CD4-positive, alpha-beta T cell treated with Interferon alpha-2 for 1 hour (primary cell): ENCODE measurements at places on chromosomes 1 and 21.

DNA sequence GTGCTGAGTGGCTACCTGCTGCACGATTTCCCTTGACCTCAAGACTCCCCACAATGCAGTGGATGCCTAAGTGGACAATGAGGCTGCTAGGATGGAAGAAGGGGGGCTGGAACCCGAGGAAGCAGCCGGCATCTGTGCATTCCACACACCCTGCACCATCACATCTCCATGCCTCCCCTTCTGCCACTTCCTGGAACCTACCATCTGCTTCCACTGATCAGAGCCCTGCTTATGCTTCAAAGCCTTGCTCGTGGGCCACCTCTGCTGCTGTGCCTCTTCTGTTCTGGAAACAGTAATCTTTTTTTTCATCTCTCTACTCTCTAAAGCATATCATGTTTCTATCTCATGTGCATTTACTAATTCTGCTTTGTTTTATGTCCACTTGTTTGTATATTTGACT is 66.2 kb upstream of the WDR26 start:
- DNase-seq, result no peak

DNA sequence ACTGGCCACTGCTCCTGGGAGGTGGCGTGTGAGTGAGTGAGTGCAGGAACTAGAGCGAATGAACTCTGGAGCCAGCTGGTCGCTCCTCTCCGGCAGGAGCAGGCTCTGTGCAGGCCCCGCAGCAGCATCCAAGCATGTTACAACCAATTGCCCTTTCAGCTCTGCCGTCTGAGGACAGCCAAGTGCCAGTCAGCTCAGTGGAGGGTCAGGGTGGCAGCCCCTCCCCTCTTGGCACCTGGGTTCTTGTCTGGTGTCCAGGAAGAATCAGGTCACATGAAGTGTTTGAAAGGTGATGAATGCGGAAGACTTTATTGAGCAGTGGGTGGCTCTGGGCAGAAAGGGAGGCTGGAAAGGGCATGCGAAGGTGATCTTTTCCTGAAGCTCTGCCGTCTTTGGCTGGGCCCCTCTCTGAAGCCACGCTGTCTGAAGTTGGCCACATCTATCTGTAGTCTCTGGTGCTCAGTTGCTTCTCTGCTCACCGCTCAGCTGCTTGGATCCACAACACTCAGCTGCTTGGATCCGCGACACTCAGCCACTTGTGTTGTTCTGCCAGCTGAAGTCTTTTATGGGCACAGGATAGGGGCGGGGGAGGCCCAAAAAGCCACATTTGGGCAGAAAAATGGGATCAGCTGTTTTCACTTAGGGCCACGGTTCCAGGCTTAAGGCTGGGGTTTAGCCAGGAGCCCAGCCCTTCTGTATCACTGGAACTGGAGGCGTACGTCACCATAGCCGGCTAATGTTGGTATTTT is 139.8 kb downstream of the ADSS2 start:
- DNase-seq, result no peak

DNA sequence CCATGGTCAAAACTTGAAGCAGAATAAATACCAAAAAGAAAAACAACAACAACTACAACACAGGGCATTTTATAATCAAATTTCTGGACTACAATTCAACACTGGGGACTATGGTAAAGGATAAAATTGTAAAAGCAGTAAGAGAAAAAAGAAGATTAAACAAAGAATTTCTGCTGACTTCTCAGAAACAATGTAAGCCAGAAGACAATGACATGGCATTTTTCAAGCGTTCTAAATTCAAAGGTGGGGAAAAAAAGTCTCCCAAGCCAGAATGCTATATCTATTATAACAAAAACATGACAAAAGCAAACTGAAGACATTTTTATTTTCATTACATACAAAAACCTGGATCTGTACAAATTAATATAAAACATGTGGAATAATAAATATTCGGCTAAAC is 433.1 kb downstream of the NPHP4 start:
- no peak for DNase-seq

- no peak for DNase-seq
Observed at GRCh38 chr1:228407106-228408040, 738 bp upstream of the TRIM11 start.

DNA sequence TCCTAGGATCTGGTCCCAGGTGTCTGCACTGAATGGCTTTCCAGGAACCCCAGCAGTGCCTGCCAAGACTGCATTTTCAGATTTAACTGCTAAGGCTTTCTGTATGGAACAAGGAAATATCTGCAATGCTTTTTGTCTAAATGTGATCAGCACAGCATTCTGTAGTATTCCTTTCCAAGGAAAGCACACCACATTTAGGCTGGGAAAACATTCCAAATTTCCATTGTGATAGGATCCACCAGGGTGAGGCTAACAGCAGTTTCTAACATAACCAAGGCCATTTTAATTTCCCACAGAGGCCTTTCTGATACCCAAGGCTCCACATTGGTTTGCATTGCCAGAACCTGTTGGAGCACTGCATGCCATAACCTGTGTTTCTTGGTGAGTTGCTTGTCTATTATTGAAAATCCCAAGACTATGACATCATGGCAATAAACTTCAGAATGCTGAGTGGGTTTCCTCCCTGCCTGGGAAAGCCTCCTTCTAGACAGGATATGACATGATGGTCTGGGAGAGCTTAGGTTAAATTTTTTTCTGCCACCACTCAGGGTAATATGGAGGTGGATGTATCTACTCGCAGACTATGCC is 23.3 kb upstream of the PTGFRN start:
- DNase-seq, result no peak
